Fibroblast of lung (primary cell): ENCODE measurements at places on chromosomes 4 and X.

DNA sequence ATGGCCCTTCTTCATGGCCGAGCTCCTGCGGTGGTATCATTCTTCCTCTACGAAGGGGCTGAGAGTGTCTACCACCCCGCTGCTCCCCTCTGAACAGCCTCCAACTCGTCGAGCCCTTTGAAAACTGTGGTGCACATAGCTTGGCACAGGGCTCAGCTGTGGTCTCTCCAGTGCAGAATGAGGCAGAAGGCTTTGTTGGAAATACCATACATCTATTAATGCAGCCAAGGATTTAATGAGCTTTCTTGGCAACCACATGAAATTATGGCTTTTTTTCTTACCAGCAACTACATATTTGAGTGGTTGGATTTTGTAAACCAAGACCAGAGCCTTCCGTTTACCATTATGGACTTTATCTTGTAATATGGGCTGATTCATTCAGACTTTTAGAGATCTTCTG, 61.7 kb upstream of the CBR4 start:
- H3K4me1 ChIP-seq: no peaks in the 10 kb centered on the region
- no peaks in the 10 kb centered on the region for H3K27me3 ChIP-seq
- DNase-seq: peak; percentile 77

- peaks cover 2% of the 10 kb centered on the region for H3K4me1 ChIP-seq
- no peaks in the 10 kb centered on the region for H3K36me3 ChIP-seq
- peak; percentile 77 for DNase-seq
- H3K27ac ChIP-seq: peak overlapping the region; percentile 50
Measured at GRCh38 chr4:142614621-142615323, 231.3 kb downstream of the INPP4B start.

DNA sequence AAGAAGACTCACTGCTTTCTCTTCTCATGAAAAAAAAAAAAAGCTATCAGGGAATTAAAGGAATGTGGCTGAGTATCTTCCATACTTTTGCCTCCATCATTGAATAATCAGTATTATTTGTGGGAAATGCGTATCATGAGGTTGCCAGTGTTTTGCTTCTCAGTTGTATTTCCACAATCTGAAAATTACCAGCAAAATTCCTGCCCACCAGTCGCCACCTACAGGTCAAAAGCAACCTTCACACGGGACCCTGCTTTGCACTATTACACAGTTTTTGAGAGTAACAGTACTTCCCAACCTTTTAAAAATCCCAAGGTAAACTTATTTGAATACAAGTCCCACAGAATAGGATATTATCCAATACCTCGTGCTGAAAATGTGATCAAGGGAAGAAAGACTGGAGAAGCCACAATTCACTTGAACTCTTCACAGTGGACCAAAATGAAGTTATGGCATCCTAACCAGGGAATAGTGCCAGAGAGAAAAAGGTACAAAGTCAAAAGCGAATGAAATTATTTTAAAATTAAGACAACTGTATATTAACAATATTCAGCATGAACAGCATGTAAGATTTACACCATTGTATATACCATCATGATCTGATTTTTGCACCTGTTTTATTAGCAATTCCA, 30.4 kb downstream of the PGRMC1 start:
- H3K36me3 ChIP-seq: no peaks in the 10 kb centered on the region
- no peak overlapping the region for H3K4me3 ChIP-seq
- DNase-seq: no peak
- H3K27ac ChIP-seq: no peak overlapping the region
- no peaks in the 10 kb centered on the region for H3K4me1 ChIP-seq

- no peak for DNase-seq
- H3K4me1 ChIP-seq: no peaks in the 10 kb centered on the region
- H3K36me3 ChIP-seq: no peaks in the 10 kb centered on the region
- H3K27me3 ChIP-seq: no peaks in the 10 kb centered on the region
- no peak overlapping the region for H3K27ac ChIP-seq
Measured at GRCh38 chr4:3443750-3444309, 2.1 kb downstream of the HGFAC start.
